ENCODE measurements at places on chromosomes 5 and 9. TPM values are rescaled to one million over a fixed set of nuclear protein-coding genes. Genes with fewer than 3 reads are reported as not detected.

The PCDHB8 gene
- 3.5 TPM for total RNA-seq

The BSPRY gene
- 0.14 TPM for total RNA-seq

The TRIM36 gene
- total RNA-seq = 0.37 TPM

The KCNV2 gene
- not detected for total RNA-seq

The F2RL2 gene
- total RNA-seq = 0.10 TPM

The CMBL gene
- total RNA-seq = 11.8 TPM

The CCDC152 gene
- total RNA-seq = 0.90 TPM

The PCDHGC3 gene
- 90.6 TPM for total RNA-seq

The PCDHGA7 gene
- 4.3 TPM for total RNA-seq

- DNase-seq = peak; percentile 95
Measured at GRCh38 chr9:35489313-35490154, at the start of gene RUSC2. Gene RUSC2 (plus strand): TSS chr9:35490111. CDS start chr9:35546522, 56,411 bp downstream.

DNA sequence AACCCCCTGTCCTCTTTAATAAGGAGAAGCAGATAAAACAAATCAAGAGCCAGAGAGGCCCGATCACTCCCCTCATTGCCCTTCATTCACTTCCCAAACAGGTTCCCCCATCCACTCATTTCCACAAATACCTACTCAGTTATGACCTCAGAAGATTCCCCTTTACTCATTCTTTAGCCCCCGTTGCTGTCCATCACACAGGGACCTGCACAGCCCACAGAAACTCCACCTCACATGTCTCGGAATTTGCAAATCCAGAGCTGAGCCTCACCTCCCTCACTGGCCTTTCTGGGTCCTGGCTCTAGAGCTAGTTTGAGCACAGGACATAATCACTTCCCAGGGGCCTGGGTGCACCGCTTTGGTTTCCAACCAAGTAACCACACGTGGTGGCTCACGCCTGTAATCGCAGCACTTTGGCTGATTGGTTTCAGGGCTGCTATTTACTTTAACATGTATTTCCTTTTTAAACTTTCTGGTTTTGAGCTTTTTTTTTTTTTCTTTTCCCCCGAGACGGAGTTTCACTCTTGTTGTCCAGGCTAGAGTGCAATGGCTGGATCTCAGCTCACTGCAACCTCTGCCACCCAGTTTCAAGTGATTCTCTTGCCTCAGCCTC lies 17.8 kb downstream of the ATP6V0E1 start:
- no peak for DNase-seq

- no peak for DNase-seq
Measured at GRCh38 chr9:28661853-28662252, 1088.6 kb upstream of the C9orf72 start.

DNA sequence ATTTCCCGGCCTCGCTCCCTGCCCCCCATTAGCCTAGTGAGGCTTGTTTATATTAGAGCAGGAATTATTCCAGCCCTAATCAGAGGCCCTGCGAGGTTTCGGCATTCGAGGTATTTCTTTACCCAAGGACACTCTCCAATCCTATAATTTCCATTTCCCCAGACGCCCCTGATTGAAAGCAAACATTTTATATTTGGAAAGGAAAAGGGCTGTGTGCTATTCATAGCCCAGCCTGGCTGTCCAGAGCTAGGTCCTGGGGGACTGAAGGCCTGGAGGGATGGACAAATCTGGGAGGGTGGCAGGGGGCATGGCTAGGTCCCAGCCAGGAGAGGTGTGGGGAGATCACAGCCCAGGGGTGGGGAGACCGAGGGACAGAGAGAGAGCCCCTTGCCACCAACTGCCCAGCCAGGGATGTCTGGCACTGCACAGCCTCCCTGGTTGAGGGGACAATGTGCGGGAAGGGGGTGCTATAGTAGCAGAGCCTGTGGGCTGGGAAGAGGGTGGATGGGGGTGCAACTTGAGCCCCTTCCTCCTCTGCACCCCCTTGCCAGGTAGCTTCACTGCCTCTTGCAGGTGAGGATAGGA lies 125.1 kb downstream of the BARX1 start:
- DNase-seq = peak; percentile 64

DNA sequence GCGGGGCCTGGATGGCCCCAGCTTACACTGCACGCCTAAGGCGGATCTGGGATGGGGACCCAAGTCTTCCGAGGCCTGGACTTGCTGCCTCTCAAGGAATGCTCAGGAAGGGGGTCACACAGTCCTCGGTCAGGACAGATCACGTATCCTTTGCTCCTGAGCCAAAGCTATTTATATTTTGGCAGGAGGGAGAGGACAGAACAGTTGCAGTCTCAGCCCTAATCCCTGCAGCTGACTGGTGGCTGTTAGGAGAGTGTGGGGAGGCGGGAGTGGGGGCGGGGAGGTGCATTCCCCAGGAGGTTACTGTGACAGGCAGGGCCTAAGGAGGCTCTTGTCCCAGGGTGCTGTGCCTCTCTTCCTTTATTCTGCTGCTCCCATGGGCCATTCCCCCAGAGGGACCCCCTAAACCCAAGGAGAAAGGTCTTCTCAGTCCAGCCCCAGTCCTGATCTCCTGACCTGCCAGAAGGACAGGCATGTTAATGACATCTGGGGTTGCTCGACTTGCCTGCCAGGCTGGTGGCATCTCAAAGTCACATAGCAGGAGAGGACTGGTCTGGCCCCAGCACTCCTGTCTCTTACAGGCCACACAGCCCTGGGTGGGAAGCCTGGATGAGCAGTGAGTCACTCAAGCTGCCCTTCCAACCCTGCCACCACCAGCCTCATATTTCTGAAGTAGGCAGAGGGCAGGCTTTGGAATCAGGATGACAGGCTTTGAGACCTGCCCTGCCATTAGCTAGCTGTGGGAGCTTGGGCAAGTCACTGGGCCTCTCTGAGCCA lies 51.9 kb downstream of the COL27A1 start:
- no peak for DNase-seq

DNA sequence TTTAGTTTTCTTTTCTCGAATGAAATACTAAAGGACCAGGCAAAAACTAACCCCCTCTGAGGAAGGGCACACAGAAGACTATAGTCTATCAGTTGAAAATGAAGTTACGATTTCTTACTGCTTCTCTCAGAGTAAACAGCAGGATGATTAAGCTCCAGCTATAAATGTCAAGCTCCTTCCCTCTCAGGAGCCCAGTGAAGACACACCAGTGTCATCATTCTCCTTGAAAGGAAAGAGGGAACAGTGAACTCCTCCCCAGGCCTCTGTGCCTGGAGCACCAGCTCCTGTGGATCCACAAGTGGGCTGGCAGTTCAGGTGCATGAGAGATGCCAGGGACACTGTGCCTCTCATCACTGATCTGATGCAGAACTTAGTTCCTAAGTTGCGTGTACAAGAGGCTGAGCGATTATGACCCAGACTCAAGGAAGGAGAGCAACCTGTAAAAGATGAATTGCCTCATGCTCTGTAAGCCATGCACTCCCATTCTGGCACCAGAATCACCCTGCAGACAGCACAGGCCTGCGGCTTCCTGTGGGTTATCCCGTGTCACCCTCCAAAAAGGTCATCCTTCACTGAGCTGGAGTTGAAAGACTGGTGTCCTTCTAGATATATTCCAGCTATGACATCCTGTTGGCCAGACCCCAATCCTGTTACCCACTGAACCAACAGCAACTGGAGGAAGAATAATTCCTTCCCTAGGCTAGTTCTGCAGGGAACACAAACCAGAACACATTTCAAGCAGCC lies 394.0 kb downstream of the SEMA5A start:
- DNase-seq = no peak

DNA sequence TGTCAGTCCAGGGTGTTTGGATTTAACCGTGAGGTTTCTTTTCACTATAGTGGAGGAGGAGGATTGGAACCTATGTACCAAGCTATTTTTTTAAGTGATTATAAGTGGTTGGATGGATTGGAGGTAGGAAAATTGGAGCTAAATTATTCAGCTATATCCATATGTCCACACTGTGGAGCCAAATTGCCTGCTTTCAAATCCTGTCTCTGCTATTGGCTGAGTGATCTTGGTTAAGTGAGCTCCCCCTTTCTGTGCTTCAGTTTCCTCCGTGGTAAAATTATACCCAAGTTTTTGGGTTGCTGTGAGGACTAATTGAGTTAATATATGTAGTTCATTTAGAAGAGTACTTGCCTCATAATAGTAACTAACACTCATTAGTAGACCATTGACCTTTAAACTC lies 2.5 kb downstream of the CENPP start:
- no peak for DNase-seq

GRCh38 chr5:33257807-33258429 lies 182.8 kb upstream of the TARS1 start:
- no peak for DNase-seq

- DNase-seq = no peak
Measured at GRCh38 chr5:73994963-73995362, 369.0 kb downstream of the ARHGEF28 start.

DNA sequence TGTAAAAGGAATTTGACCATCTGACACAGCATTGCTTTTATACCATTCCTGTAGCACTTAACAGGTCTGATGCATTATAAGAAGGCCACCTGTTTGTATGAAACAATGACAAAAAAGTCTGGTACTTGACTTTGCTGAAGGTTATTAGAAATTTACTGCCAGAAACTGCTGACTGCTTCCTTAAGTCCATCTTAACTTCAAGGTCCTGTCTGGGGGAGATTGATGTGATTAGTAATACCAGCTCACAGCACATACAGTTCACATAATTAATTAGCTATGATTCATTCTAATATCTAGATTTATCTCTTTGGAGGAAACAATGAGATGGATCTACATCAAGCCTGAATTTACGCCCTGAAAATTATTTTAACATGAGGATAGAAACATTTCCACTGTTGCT lies 49.6 kb upstream of the TEK start:
- no peak for DNase-seq

DNA sequence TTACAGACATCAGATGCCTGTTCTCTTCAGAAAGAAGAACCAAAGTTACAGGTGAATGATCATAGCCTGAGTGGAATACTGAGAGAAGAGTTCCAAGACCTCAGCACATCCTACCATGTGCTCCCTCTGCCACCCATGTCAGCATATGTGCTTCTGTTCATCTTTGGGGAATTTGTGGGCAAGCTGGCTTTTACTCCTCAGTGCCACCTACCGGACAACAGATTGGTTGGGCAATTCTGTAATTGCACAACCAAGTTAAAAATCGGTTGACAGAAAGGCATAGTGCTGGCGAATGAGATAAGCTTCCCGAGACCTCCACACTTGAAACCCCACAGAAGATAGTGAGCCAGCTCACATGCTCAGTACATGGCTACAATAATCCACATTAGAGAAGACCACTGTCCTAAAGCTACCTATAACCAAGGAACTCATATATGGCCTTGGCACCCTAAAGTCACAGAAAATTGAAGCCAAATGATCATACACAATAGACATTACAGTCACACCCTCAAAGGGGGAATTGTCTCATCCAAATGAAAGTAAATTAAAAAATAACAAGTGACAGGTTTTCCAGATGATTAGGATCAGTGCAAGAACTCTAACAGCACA lies 1238.0 kb upstream of the NUDT12 start:
- DNase-seq = no peak

- no peak for DNase-seq
Measured at GRCh38 chr9:76690246-76690972, 73.8 kb upstream of the PCA3 start.

- DNase-seq = no peak
Measured at GRCh38 chr5:132080595-132080994, 7.0 kb downstream of the CSF2 start.

DNA sequence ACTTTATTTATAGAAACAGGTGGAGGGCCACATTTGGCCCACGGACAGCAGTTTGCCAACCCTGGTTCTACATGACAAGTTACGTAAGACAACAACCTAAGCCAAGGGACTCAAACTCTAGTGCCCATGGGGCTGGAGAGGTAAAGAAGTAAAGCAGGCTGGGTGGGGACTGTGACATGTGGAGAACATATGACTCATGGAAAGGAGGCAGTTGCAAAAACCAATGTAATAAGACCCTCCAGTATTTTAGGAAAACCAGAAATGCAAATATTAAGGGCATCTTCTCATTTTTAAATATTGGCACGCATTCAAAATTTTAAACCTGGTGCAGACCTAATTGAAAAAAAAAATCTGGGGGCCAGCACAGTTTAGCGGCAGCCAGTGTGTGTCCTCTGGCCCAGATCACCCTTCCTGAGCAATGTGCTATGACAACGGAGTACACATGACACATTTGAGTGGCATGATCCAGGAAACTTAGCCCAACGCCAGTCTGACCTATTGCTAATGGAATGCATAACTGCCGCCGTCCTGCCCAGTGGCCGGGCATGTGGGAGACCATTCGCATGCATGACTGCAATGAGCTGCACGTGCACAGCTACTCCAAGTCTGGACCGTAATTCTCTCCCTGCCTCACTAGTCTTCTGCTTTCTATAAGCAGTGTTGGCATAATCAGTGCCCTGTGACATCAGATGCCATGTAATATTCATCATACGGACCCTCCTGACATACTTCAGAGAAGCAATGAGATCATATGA lies 97.2 kb downstream of the SH3TC2 start:
- DNase-seq = peak; percentile 84

DNA sequence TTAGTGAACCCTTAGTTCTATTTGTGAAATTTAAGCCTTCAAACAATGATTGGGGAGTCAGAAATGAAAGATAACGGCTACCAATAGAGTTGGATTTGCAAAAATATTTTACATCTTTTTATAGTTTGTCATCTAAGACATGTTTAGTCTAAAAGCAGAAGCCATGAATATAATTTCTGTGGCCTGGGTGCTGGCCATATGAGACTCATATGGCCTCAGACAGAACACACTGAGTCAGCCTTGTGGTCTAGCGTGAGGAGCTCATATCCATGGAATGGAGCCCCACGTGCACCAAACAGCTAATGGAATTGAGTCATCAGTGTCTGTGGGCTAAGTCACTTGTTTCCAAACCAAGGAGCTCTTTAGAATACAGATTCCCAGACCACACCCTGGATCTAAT lies 240.7 kb upstream of the NREP start:
- DNase-seq = no peak

DNA sequence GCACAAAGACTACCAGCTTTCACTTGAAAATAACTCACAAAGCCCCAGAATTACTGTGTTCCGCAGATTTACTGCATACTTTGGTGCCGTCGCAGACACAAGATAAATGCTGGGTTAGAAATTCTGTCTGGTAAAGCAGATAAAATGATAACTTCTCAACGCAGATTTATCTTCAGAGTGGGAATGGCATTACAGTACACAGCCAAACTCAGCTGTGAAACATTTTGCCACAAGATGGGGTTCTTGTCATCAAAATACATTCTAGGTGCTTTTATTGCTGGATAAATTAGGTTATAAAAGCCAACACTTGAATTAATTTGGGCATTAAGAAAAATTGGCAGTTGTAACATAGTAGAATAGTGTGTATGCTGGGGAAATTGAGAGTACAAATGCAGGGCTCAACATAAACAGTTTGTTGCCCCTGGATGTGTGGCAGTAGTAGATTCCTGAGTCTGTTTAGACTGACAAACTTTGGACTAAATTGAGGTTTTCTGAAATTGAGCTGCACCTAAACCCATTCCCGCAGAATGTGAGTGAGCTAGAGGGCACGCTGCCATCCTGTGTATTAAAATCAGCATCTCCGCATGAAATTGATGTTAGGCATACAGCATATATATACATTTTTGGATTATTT lies 61.1 kb downstream of the LMNB1 start:
- no peak for DNase-seq

- DNase-seq = no peak
Measured at GRCh38 chr9:78297672-78297961, 692 bp downstream of the PSAT1 start.

Measured in posterior vena cava (tissue), 2 donors.